ENCODE measurements at places on chromosomes 4 and X.

GRCh38 chr4:126338548-126338947, 1023.8 kb downstream of the FAT4 start:
- DNase-seq = no peak

DNA sequence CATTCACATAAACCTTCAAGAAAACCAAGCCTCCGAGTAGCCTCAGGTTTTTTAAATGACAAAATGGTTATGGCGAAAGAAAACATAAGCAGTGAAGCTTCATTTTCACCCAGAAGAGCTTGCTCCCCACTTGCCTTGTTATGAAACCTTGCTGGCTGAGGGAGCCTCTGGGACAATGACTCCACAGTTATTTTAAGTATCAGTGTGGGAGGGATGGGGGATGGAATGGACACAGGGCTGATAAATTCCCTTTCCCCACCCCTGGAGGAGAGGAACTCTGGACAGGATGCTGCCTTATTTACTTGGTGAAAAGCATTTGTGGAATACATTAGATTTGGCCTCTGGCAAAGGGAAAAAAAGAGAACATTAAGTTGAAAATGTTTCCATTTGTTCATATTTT, 220.7 kb upstream of the CNKSR2 start:
- no peak for DNase-seq

DNA sequence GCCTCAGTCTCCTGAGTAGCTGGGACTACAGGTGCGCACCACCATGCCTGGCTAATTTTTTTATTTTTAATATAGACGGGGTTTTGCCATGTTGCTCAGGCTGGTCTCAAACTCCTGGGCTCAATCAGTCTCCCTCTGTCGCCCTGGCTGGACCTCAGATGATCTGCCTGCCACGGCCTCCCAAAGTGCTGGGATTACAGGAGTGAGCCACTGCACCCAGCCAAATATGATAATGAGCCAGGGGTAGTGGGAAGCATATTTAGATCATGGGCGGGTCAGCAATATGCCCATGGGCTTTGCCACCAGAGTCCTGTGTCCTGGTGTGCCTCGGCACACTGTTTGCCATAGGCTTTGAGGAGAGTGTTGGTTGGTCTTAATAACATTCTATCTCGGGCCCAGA, 71.8 kb downstream of the FAM193A start:
- no peak for DNase-seq

GRCh38 chrX:100635989-100636320, 651 bp downstream of the TSPAN6 start:
- DNase-seq = no peak

GRCh38 chr4:140089216-140089615, 64.8 kb downstream of the MAML3 start:
- no peak for DNase-seq

DNA sequence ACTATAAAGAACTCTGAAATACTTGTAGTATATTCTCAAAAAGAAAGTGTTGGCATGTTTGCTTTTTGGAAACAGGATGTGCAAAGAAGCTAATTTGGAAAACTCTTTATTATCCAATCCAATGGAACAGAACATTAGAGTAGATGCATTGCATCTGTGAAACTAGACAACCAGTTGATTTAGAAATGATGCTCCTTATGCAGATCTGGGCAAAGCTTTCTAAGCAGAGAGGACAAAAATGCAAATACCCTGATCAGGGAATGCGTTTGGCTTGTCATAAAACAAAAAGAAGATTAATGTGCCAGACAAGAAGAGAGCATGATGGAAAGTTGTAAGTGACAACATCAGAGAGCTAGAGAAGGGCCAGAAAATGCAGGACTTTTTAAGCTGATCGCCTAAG, 142.3 kb downstream of the RCHY1 start:
- DNase-seq = no peak

DNA sequence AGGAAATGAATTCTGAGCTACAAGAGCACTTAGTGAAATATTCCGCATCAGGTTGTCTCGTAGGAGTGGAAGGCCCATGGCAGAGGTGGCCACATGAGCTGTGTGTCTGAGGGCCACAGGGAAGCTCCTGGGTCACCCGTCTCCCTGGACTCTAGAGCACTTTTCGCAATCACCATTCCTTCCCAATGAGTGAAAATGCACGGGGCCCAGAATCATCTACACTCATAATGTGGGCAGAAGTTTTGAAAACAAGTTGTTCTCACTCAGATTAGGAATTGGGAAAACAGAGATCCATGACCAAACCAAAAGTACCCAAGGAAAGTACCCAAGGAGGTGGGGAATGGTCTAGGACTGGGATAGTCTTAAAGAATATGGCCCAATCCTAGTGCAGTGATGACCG, 94.4 kb downstream of the SCD5 start:
- DNase-seq = no peak

- DNase-seq = no peak
These were observed 106.5 kb upstream of the STOX2 start for GRCh38 chr4:183798301-183799253.

DNA sequence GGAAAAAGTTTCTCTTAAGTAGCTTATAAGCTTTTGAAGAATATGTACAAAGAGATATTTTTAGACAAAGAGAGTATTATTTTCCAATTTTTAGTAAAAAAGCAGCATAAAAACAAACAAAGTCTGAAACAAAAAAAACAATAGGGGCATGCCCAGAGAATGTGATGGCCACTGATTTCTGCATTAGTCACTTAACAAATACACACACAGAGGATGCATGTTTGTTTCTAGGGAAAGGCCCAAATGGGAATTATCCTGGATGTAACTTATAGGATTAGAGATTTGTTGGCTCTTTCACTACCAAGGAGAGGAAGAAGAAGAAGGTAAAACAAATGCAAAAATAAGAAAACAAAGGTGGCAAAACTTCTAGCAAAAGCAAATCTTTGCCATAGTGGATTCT, 95.9 kb upstream of the SCOC start:
- DNase-seq = no peak

All from stimulated activated CD4-positive, alpha-beta T cell treated with anti-CD3 and anti-CD28 coated beads, Interleukin-2, amount 100 ng/mL, for 48 hours (primary cell).